Stimulated activated CD4-positive, alpha-beta T cell treated with anti-CD3 and anti-CD28 coated beads, TNF-alpha, amount 100 ng/mL, for 24 hours (primary cell): ENCODE measurements at places on chromosomes 16 and 17.

DNA sequence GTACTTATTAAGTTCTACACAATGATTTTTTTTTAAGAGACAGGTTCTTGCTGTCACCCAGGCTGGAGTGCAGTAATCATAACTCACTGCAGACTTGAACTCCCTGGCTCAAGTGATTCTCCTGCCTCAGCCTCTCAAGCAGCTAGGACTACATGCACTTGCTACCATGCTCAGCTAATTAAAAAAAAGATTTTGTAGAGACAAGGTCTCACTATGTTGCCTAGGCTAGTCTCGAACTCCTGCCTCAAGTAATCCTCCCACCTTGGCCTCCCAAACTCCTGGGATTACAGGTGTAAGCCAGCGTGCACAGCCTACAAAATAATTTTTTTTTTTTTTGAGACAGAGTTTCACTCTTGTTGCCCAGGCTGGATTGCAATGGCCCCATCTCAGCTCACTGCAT is 22.2 kb downstream of the USP32 start:
- no peak for DNase-seq

- no peak for DNase-seq
Measured at GRCh38 chr17:46869975-46870803, 18.8 kb downstream of the WNT9B start.

- no peak for DNase-seq
Measured at GRCh38 chr16:11074131-11074530, 129.8 kb downstream of the CLEC16A start.

- DNase-seq = no peak
Measured at GRCh38 chr17:81488276-81488860, 24.2 kb downstream of the ACTG1 start.

- DNase-seq = no peak
Measured at GRCh38 chr17:79305768-79306423, 231.3 kb downstream of the ENGASE start.
